ENCODE measurements at places on chromosomes 5 and 9.

- DNase-seq: no peak
Observed at GRCh38 chr5:116660929-116661328, 86.3 kb upstream of the SEMA6A start.

- DNase-seq: no peak
Observed at GRCh38 chr5:82851471-82851870, 225.7 kb downstream of the TMEM167A start.

DNA sequence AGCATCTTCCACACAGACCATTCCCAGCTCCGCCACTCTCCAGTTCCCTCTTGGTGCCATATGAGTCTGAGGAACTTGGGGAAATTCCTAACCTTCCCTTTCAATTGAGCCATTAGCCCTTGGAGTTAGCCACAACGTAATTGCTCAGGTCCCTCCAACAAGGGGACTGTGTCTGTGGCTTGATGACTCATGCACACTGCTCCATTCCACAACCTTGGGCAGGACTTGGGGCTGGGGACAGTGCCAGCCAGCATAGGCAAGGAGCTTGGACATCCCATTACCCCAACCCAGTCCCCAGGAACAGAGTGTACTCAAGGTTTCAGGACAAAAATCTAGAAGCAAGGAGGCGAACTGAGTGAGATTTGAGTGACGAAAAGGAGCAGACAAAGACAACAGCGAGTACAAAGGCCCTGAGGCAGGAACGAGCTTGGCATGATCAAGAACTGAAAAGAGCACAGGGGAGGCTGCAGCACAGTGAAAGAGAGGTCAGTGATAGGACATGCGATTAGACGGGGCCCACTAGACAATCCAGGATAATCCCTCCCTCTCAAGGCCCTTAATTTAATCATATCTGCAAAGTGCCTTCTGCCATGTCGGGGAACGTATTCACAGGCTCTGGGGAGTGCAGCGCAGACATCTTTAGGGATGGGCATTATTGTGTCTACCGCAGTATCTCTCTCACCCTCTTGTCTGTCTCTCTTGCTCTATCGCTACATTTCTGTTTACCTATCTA lies 16.0 kb upstream of the JADE2 start:
- DNase-seq: no peak

DNA sequence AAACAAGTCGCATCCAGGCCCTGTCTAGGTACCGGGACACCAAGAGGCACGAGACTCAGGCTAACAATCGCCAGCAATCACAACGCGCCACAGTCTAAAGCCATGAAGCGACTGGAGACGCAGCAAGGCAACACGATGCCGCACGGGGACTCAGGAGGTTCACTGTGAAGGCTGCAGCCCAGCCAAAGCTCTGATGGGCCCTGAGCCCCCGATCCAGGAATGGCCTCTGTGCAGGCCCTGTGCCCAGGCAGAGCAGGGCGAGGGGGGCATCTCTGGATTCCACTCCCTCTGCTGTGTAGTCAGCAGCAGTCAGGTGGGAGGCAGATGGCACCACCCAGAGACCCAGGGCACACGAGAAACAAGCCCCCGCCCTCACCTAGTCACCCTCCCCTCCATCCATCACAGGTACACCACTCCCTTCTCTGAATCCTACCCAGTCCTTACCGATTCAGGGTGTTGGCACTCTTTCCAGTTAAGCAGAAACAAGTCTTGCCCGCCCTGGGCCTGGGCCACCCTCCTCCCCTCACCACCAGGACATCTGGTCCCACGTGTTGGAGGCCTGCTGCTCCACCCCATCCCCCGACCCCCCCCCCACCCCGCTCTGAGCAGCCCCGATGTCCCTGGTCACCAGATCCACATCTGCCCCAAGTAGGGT lies 1.1 kb downstream of the RALGDS start:
- DNase-seq: no peak

GRCh38 chr5:124408738-124409453 lies 337.5 kb downstream of the ZNF608 start:
- no peak for DNase-seq

DNA sequence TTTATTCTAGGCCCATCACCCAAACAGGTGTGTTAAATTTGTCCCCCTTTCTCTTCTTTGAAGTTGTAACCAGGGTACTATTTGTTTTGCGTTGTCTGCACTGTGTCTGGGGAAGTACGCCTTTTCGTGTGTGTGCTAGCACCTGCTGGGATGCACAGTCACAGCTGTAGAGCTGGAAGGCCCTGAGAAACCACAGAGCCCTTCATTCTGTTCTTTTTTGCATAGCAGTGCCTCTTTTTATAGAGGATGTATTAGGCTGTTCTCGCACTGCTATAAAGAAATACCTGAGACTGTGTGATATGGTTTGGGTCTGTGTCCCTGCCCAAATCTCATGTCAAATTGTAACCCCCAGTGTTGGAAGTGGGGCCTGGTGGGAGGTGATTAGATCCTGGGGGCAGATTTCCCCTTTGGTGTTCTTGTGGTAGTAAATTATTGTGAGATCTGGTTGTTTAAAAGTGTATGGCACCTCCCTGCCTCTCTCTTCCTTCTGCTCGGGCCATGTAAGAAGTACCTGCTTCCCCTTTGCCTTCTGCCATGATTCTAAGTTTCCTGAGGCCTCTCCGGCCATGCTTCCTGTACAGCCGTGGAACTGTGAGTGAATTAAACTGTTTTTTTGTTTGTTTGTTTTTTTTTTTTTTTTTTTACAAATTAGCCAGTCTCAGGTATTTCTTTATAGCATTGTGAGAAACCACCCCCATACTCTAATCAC lies 14.0 kb downstream of the SEC61B start:
- DNase-seq: no peak

DNA sequence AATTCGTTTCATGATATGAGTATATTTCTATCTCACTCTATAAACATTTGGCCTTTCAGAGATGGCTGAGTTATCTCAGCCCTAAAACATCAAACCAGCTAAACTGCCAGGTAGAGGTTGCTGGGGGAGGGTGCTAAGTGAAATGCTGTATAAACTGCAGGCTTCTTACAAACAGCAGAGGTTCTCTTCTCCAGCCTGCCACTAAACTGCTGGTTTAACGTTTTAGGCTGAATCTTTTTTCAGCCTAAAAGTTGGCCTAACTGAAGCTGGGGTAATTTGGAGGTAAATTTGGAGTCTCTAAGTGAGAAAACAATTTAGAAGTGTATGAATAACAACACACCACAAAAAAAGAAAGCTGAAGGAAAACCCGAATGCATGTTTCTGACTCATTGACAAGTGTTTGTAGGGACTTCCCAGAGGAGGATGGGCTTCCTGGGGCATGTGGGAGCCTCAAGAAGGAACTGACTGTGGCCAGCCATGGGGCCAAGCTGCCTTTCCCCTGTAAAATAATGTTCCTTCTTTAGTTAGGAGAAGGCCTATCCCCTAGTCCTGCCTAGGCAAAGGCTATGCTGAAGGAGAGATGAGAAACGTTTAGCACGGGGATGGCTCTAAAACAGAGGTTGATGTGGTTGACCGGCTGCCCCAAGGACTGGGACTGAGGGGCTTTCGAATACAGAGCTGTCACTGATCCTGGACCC lies 44.3 kb downstream of the SLC28A3 start:
- no peak for DNase-seq

All from T1000 (cell line).